ENCODE measurements at places on chromosomes 12 and 14. TPM values are rescaled to one million over a fixed set of nuclear protein-coding genes. Genes with fewer than 3 reads are reported as not detected.

TAC3 gene
- polyA plus RNA-seq = not detected

GRCh38 chr12:68887641-68888040 is 45.3 kb downstream of the CPM start:
- no peak for DNase-seq

TMPRSS12 gene
- not detected for polyA plus RNA-seq

CIT gene
- not detected for polyA plus RNA-seq

- no peak for DNase-seq
Measured at GRCh38 chr14:36649872-36650650, 11.6 kb upstream of the PAX9 start.

DNA sequence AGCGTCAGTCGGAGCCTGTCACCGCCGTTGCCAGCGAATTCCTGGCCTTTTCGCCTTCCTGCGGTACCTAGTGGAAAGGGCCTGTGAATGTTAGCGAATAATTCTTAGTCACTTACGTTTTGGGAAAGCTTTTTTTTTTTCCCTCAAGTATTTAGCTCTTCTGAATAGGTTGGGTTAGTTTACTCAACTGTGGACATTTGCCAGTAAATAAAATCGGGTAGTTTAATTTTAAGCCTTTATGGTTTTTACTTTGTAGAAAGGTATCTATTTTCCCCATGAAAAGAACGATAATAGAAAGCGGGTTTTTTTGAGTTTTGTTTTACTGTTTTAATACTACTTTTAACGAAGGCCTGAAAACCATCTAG is 1.7 kb downstream of the YY1 start:
- no peak for DNase-seq

- DNase-seq = no peak
Measured at GRCh38 chr14:39592116-39592789, 160.0 kb upstream of the FBXO33 start.

GRCh38 chr14:60655898-60656685 is 6.8 kb upstream of the SIX1 start:
- DNase-seq = no peak

GRCh38 chr14:42750771-42751170 is 1144.1 kb downstream of the LRFN5 start:
- no peak for DNase-seq

DNA sequence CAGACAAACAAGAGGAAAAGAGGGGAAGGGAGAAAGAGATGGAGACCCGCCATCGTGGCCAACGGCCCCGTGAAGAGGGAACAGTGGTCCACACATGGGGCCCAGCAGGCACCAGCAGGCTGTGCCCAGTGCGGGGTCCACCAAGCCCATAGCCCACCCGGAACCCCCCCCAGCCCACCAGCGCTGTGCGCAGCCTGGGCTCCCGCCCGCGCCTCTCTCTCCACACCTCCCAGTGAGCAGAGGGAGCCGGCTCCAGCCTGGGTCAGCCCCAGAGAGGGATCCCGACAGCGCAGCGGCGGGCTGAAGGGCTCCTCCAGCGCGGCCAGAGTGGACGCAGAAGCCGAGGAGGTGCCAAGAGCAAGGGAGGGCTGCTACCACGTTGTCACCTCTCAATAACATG is 105.0 kb upstream of the TMTC1 start:
- DNase-seq = no peak

DNA sequence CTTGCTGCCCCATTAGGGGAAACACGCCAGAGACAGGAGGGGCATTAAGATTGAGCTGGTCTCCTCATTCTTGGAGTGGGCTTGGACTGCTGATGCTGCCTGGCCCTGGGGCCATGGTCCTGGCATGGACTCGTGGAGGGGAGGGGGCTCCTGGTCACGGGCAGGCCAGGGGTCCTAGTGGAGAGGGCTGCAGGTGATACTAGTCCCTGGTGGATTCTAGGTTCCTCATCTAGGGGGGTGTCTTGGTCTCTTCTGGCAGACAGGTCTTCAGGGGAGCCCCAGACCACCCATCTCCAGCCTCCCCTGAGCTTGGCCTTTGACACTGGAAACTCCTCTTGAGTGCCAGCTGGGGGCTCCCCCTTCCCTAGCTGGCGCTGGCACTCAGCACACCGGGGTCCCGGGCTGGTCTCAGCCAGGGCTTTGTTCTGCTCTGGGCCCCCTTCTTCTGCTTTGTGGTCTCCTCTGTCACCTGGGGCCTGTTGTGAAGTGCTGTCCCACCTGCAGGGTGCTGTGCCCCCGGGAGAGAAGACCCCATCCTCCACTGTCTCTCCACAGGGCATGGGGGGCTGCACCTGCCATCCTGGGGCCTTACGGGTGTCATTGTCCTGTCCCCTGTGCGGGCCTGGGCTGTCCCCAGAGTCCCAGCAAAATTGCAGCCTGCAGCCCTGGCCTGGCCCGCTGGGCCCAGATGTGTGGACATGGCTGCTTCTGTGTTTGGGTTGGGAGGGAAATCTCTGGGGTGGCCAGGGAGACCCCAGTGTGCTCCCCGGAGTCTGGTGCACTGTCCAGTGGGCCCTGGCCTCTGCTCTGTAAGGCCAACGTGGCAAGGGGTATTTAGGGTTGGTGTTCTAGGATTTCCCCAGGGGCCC is 2.3 kb downstream of the KIF26A start:
- DNase-seq = no peak

GRCh38 chr14:95106971-95107370 is 50.4 kb downstream of the DICER1 start:
- no peak for DNase-seq

GRCh38 chr12:105240228-105240627 is 4.3 kb upstream of the APPL2 start:
- DNase-seq = no peak

GRCh38 chr12:93050026-93050747 is 121.1 kb upstream of the EEA1 start:
- DNase-seq = no peak

GPR84 gene
- polyA plus RNA-seq = 14.9 TPM

DNA sequence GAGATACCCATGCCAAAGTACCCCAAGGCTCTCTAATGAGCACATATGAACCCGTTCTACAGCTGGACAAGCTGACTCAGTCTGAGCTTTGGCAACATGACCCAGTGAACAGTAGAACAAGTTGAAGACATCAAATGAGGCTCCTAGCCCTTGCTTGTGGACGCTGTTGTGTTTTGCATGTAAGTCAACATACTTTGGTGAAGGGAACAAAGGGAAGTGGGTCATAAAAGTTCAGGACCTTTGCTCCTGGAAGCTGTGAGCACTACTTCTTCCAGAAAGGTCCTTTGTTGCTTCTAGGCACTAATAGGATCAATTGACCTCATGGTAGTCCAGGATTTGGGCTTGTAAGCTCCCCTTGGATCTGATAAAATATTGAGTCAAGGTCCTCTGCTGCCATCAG is 613.5 kb upstream of the TBX3 start:
- no peak for DNase-seq

Measured in CD14-positive monocyte (primary cell).